ENCODE measurements at places on chromosomes 1 and 21.

DNA sequence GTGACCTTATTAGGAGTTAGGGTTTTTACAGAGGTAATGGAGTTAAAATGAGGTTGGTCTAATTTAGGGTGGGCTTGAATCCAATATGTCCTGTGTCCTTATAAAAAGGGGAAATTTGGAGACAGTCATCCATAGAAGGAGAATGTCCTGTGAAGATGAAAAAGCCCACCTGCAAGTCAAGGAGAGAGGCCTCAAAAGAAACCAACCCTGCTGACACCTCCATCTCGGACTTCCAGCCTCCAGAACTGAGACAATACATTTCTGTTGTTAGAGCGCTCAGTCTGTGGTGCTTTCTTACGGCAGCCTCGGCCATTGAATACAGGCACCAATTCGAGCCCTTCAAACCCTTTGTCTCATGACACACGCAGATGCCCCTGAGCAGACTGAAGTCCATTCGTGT lies 43.8 kb downstream of the ACTA1 start:
- no peak for DNase-seq

DNA sequence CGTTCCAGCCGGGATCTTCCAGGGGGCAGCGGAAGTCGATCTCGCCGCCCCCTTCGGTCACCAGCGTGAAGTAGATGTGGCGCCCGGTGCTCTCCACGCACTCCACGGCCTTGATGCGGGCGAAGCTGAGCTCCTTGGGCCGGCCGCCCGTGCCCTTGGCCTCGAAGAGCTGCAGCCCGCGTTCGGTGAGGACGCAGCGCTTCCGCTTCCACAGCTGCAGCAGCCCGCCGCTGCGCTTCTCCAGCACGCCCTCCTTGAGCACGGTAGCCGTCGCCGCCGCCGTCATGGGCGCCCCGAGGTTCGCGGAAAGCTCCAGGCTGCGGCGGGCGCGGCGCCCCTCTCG lies 516 bp downstream of the PHLDA3 start:
- DNase-seq: peak; percentile 53

- DNase-seq: no peak
These were observed 231.3 kb downstream of the FOXD2 start for GRCh38 chr1:47669081-47669585.

DNA sequence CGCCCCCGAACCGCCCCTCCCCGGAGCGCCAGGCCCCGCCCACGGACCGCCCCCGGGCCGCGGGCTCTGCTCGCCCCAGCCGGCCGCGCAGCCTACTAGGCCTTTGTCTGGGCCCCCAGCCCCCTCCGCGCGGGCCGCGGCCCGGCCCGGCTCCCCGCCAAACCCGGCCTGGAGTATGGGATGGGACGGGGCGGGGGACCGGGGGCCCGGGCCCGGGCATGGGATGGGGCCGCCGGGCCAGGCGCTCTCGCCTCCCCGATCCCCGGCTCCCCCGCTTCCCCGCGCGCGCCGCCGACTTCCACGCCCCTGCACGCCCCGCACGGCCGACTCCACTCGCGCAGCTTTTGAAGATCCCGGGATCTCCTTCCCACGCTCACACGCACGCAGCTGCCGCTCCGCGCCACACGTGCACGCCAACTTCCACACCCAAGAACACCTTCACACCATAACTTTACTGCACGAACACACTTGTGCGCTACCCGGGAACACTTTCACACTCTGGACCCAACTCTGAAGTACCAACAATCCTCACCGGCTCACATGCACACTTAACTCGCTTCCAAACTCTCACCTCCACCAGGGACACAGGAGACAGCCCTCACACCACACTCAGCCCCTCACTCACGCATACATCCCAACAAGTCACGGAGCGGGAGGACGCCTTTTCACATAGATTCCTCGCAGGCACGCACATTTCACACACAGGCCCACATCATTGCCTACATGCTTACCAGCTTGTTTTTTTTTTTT lies 437 bp upstream of the HSPG2 start:
- DNase-seq: peak; percentile 38

DNA sequence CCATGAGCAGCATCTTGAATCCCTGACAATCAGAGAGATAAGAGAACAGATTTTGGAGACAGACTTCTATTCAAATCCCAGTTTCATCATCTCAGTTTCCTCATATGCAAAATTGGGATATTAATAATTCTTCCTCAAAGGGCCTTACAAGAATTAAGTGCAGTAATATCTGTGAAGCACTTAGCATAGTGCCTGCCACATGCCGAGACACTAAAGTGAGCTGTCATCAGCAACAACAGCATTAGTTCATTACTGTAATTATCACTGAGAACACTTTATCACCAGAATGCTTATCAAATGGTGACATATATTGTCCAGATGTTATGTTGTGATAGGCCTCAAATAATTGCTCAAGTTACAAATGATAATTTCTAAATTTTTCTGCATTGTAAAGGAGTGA lies 922 bp upstream of the FCRLB start:
- DNase-seq: no peak

GRCh38 chr21:41570791-41571355 lies 62.9 kb upstream of the TMPRSS2 start:
- no peak for DNase-seq

DNA sequence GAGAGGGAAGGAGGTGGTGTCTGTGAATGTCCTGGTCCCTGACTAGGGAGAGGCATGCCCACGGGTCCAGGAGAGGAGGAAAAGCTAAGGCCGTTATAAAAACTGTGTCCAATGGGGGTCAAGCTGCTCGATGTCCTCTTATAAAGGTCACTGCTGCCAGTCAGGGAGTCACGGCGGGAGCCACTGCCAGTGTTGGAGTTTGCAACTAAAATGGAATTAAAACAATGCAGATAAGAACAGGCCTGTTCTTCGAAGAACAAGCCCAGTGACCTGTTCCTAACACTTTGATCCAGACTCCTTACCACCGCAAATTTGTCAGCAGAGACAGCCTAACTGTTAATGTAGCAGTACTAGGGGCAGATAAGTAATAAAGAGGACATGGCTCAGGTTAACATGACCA lies 56.1 kb upstream of the SDC3 start:
- DNase-seq: no peak

- no peak for DNase-seq
These were observed 83.6 kb downstream of the JAK1 start for GRCh38 chr1:64882574-64883255.

GRCh38 chr1:208241512-208241911 lies 2.7 kb downstream of the PLXNA2 start:
- DNase-seq: no peak

DNA sequence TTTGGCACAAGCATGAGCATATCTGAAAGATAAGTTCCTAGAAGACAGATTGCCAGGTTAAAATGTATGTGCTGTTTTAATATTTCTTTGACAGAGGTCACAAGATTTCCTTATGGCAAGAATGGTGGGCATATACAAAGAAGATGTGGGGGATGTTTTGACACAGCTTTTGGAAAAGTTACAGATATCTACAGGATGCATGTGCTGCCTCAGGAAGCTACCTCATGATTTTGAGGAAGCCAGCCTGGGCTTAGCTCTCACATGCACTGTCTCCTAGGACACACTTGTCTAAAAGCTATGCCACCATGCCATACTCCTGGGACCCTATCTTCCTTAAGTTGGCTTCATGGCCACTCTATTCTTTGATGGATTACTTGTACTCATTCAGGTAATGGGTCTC lies 99.9 kb downstream of the C1orf94 start:
- DNase-seq: no peak

DNA sequence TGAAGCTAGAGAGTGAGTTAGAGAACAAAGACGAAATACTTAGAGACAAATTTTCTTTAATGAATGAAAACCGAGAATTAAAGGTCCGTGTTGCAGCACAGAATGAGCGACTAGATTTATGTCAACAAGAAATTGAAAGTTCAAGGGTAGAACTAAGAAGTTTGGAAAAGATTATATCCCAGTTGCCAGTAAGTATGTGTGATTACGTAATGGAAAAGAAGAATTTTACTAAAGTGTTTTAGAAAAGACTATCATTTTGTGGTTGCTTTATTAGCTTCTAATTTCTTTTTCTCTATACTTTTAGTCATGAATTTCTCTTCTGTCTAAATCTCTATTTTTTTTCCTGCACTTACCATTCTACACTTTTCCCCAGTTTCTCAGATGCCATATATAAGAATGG lies 26.7 kb downstream of the CCDC18 start:
- DNase-seq: no peak

DNA sequence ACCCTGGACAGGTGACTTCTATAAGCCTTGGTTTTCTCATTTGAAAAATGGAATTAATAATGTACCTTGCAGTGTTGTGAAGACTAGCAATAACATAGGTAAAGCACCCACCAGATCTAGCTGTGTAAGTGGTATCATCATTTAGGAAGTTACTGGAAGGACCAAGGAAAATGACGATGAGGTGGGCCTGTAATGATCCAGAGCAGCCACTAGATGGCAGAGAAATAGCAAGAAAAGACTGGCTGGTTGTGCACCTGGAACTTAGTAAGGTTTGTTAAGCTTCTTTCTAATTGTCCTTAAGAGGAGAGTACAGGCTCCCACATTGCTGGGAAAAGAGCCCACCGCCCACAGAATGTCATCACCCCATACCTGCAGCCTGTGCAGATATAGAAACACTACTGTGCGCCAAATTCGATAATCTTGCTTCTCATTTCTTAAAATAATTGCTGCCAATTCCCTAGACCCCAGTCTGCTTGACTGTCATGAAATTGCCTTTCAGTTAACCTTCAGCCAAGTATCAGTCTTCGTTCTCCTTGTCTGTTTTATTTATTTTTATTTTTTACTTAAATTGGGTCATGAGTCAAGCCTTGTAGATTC lies 37.2 kb downstream of the WNT4 start:
- DNase-seq: peak; percentile 38

- no peak for DNase-seq
These were observed 880 bp downstream of the IGSF21 start for GRCh38 chr1:18108299-18109057.

Data from T47D (cell line).